ENCODE measurements at places on chromosomes 7 and 10.

- no peak for DNase-seq
Measured at GRCh38 chr10:88792661-88793060, 9.9 kb upstream of the LIPM start.

DNA sequence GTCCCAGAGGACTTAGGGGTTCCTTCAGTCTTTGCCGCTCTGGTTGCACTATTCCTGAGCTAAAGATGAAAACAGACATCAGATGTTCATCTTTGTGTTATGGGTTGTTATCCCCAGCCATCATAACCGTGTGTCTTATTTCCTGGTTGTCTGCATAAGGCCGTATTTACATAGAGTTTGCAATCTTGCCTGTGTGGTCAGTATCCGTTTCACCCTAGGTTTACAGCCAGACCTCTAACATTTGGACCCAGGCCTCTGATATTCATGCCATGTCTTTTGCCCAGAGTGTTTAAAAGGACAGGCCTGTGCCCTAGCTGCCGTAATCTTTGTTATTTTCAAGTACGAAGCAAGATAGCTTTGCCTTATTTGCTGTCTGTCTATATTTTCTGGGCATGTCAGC lies 26.6 kb downstream of the LRRC4 start:
- no peak for DNase-seq

DNA sequence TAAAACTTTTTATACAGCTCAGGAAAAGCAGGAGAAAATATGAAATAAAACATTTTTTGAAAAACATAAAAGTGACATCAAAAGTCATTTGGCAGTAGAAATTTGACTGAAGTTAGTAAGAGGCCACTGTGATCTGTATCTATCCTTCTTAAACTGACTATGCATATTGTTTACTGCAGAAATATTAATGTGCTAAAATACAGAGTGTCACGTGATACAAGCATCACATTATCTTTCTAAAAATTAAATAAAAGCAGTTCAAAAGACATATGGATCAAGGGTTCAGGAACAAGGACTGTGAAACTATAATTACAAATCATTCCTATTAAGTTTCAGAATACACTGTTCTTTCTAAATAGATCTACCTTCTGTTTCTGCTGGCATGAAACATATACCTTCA lies 33.7 kb downstream of the PARP12 start:
- DNase-seq: no peak

DNA sequence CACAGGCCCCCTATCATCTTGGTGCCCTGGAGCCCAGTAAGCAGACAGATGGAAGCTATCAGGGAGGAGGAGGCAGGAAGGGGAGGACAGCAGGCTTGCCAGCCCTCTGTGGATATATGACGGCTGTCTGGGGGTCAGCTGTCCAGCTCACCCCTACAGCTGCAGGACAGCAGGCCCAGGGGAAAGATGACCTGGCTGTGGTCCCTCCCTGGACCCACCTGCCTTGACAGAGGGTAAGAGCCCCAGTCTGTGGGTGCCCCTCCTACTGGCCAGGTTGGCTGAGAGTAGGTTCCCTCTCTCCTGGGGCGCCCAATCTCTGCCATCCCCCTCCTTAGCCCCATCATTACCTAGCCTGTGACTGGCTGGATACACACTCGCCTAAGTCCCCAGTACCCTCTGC lies 62.5 kb downstream of the C10orf143 start:
- no peak for DNase-seq

- DNase-seq: no peak
Measured at GRCh38 chr7:139995017-139995915, 67.5 kb downstream of the PARP12 start.

GRCh38 chr10:79324032-79324695 lies 23.1 kb upstream of the PPIF start:
- no peak for DNase-seq

- no peak for DNase-seq
Measured at GRCh38 chr10:131920693-131921092, 19.9 kb downstream of the PPP2R2D start.

Measured in stimulated activated CD8-positive, alpha-beta memory T cell treated with anti-CD3 and anti-CD28 coated beads, Interleukin-4, amount 100 ng/mL, for 24 hours (primary cell).